ENCODE measurements at places on chromosomes 13 and 19. TPM values are rescaled to one million over a fixed set of nuclear protein-coding genes. Genes with fewer than 3 reads are reported as not detected.

DNA sequence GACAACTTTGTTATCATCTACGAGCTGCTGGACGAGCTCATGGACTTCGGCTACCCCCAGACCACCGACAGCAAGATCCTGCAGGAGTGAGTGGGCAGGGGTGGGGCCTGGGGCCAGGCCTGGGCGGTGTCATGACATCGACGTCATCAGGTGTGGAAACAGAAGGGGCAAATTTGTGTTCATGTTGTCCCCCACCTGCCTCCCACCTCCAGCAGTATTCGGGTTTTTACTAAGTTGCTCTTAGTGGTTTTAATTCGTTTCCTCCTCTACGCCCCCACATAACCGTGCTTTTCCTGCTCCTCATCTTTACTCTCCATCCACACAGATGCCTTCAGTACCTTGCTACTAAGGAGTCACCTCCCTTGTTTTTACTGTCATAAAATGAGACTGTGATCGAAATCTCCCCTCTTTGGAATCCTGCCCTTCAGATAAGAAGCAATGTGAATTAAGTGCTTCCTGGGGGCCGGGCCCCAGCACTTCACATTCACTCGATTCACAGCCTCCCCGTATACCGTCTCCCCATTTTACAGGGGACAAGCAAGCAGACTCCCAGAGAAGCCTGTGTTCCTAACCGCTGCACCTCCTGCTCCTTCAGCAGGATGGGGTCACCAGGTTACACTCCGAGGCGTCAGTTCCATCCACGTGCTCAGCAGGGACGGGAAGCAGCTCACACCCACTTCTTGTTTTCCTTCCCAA lies 10.5 kb downstream of the AP1M1 start:
- no peak for DNase-seq

GRCh38 chr19:46409191-46409590 lies 4.2 kb downstream of the CCDC8 start:
- DNase-seq: no peak

GRCh38 chr19:41323023-41323422 lies 13.1 kb downstream of the CCDC97 start:
- DNase-seq: no peak

DNA sequence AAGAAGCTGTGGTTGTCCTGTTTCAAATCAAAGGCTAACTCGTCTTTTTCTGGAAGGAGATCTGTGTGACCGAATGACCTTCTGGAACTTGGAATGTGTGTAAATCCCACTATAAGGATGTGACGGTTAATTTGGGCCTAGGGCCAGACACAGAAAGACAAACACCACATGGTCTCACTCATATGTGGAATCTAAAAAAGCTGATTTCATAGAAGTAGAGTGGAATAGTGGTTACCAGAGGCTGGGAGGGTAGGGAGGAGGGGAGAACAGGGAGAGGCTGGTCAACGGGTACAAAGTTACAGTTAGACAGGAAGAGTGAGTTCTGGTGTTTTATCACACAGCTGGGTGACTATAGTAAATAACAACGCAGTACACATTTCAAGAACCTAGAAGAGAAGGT lies 39.3 kb upstream of the RGCC start:
- no peak for DNase-seq

- DNase-seq: no peak
Observed at GRCh38 chr13:98954313-98954712, 23.6 kb downstream of the DOCK9 start.

DNA sequence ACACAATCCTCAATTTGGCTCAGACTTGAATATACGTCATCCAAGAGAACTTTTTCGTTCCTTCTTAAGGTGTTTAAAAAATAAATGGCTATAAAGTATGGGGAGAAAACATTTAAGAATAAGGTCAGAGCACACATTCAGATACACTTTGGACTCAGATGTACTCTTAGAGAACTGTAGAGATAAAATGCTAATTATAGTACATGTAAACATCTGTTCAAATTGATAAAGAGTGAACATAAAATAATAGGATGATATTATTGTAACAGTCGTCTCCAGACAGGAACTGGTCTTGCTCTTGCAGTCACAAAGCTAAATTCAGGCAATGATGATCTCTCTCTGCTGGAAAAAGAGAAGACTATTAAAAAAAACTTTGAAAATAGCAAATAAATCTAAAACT lies 91.4 kb downstream of the RBM26 start:
- no peak for DNase-seq

DNA sequence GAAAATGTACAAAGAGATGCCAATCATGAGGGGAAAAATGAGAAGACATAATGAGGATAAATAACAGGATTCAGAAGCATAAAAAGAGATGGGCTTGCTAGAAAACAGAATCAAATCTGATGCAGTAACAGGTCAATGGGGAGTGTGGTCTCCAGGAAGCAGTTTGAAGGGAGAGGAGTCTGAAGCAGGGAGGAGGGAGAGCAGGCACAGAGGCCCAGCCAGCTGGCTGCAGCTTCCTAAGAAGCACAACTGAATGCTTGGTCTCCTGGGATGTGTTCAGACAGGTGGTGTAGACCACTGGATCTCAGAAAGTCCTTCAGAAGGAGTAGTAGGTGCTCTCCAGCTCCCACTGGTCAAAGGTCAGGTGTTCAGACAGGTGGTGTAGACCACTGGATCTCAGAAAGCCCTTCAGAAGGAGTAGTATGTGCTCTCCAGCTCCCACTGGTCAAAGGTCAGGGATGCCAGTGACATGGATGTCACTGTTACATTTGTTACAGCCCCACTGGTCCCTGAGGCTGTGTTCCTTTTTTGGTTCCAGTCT lies 68.3 kb upstream of the UBAC2 start:
- DNase-seq: no peak

DNA sequence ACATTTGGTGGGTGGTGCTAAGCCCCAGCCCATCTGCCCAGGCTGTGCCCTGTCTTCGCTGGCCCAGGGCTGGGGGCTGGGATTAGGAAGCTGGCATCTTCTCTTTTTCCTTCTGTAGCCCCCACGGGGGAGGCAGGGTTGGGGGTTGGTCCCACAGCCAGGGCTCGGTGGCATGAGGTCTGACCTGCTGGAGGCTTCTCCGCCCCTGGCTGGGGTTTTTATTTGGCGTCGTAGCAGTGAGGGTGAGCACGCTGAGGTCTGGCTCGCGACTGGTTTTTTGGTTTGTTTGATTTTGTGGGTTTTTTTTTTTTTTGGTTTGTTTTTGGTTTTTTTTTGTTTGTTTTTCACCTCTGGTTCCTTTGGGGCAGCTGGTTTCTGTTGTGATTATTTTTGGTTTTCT lies 14.7 kb downstream of the ZNF574 start:
- no peak for DNase-seq

GRCh38 chr19:8340341-8341096 lies 2.5 kb downstream of the KANK3 start:
- DNase-seq: no peak

DNA sequence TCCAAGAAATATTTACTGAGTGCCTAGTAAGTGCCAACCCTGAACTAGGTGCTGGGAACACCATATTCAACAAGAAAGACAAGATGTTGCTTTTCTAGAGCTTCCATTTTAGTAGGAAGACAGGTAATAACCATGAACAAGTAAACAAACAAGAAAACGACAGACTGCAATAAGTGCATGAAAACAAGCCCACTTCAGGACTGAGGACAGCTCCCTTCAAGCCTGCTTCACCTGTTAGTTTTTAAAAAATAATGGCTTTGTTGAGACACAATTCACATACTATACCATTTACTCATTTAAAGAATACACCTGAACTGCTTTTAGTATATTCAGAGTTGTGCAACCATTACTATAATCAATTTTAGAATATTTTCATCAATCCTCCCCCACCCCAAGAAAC lies 30.4 kb downstream of the CYP4F22 start:
- DNase-seq: no peak

DNA sequence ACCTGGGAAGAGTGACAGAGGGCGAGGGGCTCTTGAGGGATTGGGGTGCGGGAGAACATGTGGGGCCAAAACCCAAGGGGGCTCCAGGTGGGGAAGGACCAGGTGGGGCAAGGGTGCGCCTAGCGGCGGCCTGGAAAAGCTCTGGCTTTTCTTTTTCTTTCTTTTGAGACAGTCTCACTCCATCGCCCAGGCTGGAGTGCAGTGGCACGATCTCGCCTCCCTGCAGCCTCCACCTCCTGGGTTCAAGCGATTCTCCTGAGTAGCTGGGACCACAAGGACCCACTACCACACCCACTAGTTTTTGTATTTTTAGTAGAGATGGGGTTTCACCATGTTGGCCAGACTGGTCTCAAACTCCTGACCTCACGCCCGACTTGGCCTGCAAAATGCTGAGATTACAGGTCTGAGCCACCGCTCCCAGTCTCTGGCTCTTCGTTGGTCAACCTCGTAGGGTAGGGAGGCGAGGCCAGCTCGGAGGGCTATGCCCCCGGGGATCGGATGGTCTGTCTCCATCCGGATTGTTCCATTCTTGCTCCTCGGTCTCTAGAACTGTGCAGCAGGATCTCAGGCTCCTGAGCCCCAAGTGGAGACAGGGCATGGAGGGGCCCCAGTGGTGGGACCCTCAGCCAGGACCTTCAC lies 3.7 kb downstream of the GADD45B start:
- no peak for DNase-seq

CYP2B6 gene
- total RNA-seq: not detected

OVOL3 gene
- total RNA-seq: not detected

PPM1N gene
- 3.1 TPM for total RNA-seq

ELAVL3 gene
- total RNA-seq: not detected

HSH2D gene
- 43.5 TPM for total RNA-seq

NLRP11 gene
- total RNA-seq: not detected
